ENCODE measurements at places on chromosomes 4 and X.

GRCh38 chr4:144203155-144203554, 62.6 kb upstream of the GYPA start:
- DNase-seq: no peak

DNA sequence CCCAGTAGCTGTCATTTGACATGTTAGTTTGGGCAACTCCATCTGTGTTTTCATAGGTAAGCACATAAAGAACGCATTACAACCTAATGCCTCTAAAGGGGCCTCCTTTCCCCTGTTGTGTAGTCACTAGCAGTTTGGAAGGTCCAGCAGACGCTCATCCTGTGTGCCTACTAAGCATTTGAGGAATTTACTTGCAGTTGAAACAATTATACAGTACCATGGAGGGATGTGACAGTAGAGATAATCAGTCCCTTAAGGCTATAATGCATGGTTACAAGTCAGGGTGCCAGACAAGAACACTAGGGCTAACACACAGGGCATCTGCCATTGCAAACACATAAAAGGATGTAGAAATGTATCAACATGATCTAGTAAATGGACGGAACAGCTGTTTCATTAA, 138.3 kb downstream of the PCDH10 start:
- no peak for DNase-seq

DNA sequence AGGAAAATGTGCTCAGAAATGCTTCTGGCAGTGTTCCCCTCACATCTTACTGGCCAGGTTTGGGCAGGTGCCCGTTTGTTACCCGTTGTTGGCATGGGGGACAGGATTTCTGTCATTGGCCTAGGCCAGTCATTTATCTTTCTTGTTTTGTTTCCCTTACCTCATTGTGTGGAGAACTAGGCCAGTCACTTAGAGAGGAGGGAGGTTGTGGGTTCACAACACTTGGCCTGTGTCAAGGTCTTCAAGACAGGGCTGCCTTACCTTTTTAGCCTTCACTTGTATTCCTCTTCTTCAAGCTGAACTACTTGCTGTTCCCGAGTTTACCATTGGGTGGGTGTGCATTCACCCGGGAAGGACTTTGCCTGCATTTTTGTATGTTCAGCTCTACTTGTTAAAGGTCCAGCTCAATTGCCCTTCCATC, 17.7 kb downstream of the SNX25 start:
- no peak for DNase-seq

- no peak for DNase-seq
Observed at GRCh38 chr4:82899374-82900065, 1.0 kb upstream of the THAP9 start.

- no peak for DNase-seq
Observed at GRCh38 chrX:43644124-43644701, 11.9 kb upstream of the MAOA start.

- no peak for DNase-seq
Observed at GRCh38 chr4:151486168-151486567, 77.2 kb downstream of the FHIP1A start.

GRCh38 chr4:150479657-150480056, 102.3 kb upstream of the MAB21L2 start:
- no peak for DNase-seq

- no peak for DNase-seq
Observed at GRCh38 chrX:123081776-123082175, 102.3 kb upstream of the GRIA3 start.

DNA sequence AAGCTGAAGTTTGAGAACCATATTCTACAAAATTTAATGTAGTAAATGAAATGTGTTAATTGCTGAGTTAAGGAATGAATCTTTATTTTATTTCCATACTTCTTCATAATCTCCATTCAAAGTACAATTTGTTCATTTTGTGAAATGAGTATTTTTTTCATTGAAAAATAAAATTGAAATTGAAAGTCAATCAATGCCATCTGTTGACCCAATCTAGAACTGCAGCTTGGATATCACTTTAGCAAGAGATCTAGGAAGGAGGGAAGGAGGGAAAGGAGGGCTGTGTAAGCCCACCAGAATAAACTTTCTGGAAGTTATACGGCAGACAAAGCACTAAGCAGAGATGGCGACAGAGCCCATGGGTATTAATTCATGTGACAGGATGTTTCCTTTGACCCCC, 128.4 kb downstream of the ZMAT1 start:
- DNase-seq: no peak

DNA sequence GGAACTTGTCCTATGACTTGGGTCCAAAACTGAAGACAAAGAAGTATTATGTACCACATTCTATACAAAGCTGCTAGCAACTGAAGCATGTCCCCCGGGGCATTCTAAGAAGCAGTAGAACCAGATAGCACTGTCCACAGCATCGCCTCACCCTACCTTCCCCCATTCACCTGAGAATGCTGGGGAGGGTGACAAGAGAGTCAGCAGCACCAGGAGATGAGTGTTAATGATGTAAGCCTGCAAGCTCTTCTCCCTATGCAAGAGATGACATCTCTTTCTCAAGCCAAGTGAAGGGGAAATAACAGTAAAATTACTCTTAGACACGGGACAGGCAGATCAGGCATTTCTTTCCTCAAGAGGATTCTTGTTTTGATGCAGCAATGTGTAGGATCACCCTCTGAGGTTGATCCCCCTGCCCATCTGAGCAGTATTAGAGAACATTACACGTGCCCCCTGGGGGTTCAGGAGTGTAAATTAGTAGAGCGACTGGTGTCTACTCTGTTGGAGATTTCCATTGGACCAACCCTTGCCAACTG, 13.9 kb upstream of the TLR1 start:
- DNase-seq: no peak

DNA sequence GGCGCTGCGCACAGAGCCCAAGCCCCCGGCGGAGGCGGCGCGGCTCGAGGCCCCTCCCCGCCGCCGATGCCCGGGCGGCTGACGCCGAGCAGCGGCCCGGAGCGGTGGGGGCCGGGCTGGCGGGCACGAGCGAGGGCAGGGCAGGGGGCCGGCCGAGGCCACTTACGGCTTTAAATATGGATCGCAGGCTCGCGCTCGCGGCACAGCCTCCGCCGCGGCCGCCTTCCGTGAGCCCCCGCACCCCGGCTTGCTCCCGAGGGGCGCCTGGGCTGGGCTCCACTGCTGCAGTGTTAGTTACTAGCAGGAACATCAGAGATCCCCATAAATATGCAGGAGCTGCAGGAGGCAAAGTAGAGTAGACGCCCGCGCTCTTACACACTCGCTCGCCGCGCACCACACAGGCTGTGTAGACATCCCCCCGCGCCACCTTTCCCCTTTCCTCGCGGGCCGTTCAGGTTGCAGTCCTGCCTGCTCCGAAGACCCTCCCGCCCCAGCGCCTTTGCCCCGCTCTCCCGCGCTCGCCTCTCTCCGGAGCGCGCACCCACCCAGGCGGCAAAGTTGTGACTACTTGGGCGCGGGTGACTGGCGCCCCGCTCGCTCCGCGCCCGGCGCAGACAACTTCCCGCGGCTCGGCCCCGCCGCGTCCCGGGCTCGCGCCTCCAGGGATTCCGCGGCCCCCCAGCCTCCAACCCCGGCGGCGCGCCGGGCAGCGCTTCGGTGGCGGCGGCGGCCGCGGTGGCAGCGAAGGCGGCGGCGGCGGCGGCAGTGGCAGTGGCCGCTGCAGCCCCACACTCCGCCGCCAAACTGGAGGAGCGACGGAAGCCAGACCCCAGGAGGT, 152.0 kb upstream of the SLC4A4 start:
- DNase-seq: no peak

DNA sequence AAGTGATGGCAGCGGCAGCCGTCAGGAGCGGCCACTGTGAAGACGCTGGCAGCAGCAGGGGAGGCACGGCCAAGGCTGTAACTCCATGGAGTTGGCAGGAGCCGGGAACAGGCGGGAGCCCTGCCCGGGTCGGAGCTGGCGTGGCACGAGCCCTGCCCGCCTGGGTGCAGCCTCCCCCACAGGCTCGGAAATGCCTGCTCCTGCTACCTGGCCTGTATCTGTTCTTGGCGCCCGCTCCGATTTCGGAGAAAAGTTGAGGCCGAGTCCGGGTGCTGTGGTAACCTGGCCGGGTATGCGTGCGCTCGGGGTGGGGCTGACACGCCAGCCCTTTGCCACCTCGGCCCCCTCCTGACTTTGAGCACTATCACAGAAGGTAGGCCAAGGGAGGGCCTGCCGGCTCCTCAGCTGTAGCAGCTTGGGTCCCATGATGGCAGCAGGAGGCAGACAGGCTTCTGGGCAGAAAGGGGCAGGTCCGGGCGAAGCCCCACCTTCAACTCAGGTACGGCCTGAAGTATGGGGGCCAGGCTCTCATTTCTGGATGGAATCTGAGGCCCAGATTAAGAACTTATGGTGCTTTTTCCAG, 51.2 kb upstream of the SHISA3 start:
- no peak for DNase-seq

DNA sequence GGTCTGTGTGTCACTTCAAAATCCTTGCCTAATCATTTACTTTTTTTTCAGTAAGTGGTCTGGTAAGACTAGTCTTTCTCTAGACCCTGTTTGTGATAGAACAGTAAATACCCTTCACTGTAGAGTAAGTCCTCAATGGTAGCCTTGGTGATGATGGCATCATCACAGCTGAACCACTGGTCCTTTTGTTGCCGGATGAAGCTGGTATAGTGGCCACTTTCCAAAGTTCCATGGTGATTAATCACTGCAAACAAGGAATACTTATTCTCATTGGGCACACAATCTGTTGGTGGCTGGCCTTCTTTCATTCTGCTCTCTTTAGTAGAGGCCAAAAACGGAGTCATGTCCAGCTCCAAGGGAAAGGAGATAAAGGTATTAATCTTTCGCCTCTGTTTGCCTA, 2.9 kb downstream of the USP51 start:
- no peak for DNase-seq

DNA sequence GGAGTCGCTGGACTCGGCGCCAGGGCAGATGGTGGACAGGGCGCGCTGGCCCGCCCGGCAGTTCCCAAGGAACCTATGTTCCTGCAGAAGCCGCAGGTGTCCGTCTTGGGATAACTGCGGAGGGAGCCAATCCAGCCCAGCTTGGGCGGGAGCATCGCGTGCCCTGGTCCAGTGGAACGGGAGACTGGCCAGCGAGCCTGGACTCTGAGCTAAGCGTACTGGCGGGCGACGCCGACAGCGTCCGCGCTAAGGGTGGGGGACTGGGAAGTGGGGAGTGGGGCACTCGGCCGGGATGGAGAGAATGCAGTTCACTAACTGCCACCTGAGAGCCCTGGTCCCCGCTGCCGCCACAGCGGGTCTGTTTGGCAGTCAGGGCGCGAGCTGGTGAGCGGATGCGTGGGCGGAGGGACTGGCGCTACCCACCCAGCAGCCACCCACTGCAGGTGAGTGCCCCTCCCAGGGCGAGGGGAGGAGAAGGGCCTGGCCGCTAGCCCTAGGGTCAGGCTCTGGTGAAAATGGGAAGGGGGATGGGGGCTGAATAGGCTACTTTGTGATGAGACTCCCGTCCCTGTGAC, 1.3 kb upstream of the MAMLD1 start:
- no peak for DNase-seq

DNA sequence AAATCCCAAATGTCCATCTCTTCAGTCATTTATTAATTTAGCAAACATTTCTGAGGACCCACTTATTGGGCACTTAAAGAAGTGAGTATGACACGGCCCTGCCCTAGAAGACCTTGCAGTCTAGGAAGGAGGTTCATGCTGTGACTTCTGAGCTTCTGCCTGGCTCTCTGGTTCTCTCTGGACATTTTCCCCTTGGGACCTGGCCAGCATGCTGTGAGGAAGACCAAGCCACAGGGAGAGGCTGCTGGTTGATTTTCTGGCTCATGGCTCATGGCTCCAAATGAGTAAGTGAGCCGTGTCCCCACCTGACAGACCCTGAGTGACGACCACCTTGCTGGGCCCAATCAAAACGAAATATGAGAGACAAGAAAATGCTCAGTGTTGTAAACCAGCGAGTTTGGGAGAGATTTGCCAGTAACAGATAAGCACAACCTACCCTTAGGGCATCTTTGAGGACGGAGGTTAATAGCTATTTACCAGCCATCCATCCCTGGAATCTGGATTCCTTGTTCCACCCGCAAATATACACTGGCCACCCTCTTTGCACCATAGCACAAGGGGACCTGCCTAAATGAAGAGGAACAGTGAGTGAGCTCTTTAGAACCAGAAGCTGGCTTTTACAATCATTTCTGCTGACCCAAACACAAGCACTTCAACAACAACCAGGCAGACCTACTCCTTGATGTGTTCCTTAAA, 876 bp downstream of the MPP1 start:
- no peak for DNase-seq

GRCh38 chrX:1398431-1399340, 6.8 kb upstream of the SLC25A6 start:
- DNase-seq: no peak

DNA sequence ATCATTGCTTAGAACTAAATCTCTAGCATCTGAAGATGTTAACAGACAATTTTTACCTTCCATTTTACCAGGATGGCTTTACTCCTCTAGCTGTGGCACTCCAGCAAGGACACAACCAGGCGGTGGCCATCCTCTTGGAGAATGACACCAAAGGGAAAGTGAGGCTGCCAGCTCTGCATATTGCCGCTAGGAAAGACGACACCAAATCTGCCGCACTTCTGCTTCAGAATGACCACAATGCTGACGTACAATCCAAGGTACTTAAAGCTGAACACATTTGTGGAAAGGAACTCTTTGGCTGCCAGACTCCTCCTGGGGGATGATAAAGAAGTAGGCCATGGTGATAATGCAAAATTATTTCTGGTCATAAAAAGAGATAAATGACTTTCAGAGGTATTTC, 187.5 kb downstream of the ANK2 start:
- DNase-seq: no peak

DNA sequence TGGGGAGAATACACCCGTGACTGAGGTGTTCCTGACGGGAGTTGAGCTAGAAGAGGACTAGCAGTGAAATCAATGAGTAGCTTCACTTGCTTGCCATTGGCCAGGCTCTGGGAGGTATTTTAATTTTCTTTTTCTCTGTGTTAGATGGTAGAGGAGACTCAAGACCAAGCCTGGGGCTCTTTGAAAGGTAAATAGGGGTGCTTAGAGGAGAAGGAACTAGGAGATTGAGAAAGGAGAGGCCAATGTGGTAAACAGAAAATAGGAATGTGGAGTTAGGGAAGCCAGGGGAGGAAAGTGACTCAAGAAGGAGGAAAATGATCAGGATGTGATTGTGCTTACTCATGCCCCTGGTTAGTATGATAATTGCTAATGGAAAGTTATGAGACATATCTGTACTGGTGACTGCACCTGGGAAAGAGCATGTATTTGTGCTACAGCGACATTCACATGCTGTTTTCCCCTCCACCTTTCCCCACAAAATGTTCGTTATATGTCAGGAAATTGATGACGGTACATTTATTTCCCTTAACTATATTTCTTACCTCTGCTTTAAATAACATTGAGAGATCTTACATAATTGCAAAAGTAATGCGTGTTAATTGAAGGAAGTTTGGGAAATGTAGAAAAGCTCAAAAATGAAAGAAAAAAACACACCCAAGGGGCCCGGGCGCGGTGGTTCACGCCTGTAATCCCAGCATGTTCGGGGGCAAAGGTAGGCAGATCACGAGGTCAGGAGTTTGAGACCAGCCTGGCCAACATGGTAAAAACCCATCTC, 16.9 kb upstream of the LRBA start:
- DNase-seq: no peak

- DNase-seq: no peak
Observed at GRCh38 chr4:39466747-39467146, 7.9 kb downstream of the LIAS start.

- DNase-seq: no peak
Observed at GRCh38 chrX:71222929-71223328, at the start of gene GJB1. TSS of gene GJB1 (plus strand) at chrX:71223224. CDS start at chrX:71223708, 484 bp downstream.
